ENCODE measurements at places on chromosomes 4 and X.

DNA sequence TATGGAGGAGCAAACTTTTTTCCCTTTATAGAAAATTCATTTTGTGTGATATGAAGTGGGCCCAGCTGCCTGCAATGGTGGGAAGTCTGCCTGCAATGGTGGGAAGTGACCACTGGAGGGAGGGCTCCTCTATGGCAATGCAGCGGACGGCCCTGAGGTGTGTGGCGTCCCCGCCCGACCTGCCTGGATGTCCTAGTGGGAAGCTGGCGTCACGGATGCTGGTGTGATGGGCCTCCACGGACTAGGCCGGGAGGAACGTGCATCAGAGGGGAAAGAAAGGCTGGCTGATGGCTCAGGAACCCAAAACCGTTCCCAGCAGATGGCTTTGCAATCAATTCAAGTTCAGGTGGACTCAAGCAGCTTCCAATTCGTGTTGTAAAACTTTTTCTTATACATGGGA, 177.9 kb downstream of the AFAP1 start:
- peak; percentile 37 for DNase-seq

GRCh38 chrX:46485897-46486296, 59.3 kb downstream of the ZNF674 start:
- no peak for DNase-seq

DNA sequence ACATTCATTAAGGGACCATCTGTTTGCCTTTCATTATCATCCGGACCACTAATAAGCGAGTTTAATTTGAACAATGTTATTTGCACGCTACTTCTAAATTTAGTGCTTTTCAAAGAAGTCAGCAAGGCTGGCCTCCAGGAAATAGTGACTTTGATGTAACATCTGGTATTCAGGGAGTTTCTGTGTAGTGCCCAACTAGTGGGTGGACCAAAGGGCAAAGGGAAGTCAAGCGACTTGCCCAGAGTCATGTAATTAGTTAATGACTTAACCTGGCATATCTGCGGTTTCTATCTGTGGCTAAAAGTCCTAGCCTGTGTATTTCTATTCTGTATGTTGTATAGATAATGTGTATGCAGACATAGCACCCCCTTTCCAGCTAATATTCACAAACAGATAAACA, 56.3 kb upstream of the LCORL start:
- DNase-seq, result no peak

DNA sequence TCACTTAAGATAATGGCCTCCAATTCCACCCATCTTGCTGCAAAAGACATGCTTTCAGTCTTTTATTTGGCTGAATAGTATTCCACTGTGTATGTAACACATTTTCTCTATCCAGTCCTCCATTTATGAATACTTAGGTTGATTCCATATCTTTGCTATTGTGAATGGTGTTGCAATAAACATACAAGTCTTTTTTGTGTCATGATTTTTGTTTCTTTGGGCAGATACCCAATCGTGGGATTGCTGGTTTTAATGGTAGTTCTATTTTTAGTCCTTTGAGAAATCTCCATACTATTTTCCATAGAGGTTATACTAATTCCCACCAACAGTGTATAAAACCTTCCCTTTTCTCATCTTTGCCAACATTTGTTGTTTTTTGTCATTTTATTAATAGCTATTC, 180.9 kb downstream of the SMIM20 start:
- DNase-seq, result no peak

- no peak for DNase-seq
These were observed 135.2 kb downstream of the PDE5A start for GRCh38 chr4:119493419-119493818.

DNA sequence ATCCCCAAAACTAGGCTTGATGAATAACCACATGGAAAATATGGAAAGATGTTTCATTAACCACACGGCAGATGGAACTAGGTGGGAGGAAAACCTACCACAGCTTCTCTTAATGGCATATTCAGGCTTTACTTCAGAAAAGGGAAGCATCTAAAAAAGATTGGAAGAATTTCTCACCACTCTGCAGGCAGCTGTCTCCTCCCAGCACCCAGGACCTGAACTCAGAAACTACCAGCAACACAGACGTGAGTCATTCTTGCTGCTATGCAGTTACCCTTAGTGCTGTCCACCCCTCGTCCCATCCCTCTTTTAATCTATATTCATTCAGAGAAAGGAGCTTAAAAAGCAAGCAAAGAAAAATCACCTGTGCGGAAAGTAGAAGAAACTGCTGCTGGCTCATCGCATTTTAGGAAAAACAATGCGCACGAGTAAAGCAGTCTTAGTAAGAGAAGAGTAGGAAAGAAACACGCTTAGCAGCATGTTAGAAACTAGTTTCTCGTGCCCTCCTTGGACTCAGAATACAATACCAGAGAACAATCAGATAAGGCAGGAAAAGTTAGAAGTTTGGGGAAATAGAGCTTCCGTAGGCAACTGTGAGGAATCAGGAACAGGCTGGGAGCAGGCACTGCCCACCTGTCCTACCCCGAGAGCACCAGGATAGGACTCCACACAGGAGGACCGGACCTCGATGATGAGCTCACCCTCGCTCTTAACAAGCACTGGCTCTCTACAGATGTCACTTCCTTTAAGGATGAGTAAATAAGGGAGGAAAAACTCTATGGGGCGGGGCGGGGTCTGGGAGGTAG, 48.1 kb upstream of the ENPP6 start:
- DNase-seq, result no peak

DNA sequence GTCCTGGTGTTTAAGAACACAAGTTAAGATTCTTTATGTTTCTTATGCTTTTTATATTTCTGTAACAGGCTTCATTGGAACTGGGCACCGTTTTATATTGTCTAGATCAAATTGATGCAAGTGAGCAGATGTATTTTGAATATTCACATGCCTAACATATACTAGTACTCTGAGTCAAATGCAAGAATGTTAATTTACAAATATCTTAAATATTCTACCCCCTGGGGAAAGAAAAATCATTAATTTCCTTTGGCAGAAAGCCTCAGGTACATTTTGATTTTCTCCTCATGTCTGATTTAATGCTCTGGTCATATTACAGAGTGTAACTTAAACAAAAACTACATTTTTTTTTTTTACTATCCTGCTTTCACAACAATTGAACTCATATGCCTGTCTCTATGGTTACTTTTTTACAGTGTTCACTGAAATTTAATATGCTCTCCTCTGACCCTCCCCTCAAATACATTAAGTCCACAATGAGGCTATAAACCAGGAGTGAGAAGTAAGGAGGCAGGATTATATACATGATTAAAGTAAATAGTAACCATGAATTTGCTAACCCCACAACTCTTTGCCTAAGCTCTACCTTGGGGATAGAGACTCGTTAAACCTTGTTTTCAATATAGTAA, 2.4 kb upstream of the NSUN7 start:
- no peak for DNase-seq

DNA sequence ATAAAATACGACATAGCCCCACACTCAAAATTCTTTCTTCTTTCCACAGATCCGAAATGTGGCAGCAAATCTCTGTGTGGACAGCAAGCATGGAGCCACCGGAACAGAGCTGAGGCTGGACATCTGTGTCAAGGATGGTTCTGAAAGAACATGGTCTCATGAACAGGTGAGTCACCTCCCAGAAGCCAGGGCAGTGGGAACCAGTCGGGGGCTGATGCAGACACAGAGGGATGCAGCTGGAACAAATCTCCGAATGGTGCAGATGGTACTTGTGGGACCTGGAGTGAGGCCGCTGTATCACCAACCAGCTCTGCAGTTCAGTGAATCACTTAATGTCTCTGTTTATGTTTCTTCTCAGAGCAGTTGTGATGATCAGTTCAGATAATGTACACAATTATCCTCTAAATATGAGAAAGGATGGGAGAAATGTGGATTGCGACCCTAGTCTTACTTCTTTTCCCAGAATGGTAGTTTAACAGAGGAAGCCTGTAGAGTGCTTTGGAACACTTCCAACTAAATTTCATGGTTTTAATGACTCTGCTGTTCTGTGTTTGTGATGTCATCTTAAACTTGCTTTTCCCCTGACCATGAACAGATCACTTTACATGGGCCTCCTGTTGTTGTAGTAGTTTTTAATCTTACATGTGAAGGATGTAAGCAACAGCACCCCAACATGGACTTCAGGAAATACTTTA, 159.3 kb upstream of the GALNT7 start:
- no peak for DNase-seq

DNA sequence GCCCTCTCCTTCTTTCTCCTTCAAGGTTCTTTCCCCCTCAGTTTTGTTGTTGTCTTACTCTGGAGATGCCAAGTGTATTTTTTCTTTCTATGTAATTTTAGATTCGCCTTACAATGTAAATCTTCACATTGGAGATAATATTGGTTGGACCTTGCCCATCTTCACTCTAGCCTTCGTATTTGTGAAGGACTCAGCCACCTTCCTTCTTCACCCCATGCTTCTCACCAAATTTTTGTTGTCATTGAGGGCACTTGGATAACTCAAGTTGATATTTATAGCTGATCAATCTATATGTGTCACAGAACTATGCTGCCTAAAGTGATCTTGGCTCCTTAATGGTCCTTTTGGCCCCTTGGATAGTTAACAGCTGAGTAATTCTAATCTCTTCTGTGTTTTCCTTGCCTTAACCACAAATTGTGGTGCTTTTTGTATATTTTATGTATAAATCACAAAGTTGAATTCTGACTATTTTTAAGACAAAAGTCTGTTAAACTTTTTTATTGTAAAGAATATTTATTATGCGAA, 6.5 kb downstream of the SPRY1 start:
- DNase-seq, result no peak

DNA sequence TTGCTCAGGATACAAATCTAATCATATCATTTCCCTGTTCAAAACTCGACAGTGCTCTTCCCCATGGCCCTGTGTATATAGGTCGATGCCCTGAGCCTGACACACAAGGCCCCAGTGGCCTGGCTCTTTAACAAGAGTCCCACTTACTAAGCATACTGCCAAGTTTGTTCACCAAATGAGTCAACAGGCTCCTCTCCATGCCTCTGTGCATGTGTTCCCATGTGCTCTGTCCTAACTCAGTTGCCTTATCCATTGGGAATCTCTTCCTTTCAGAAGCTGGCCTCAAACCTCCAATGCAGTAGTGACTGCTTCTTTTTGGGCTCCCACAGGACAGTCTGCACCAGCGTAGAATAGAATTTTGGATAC, 18.9 kb upstream of the CXCR3 start:
- no peak for DNase-seq

DNA sequence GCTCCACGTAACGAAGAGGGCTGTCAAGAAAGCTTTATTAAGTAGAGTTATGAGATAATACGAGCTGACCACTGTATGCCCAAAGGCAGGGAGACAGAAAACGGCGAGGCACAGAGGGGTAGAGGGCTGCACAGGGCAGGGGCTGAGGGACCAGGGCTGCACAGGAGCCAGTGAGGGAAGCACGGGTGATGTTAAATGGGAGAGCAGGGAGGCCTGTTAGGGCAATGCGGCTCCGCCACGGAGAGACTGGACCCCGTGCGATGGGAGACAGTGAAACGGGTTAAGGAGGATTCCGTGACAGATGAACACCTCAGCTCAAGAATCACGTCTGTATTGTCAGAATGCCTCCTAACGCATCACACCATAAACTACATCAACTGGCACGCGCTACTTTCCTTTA, 25.1 kb downstream of the FAT1 start:
- DNase-seq, result no peak

- peak; percentile 2 for DNase-seq
These were observed 286.6 kb downstream of the BMPR1B start for GRCh38 chr4:95044324-95044837.

- DNase-seq, result no peak
These were observed 903.0 kb upstream of the SLIT2 start for GRCh38 chr4:19348746-19349145.

DNA sequence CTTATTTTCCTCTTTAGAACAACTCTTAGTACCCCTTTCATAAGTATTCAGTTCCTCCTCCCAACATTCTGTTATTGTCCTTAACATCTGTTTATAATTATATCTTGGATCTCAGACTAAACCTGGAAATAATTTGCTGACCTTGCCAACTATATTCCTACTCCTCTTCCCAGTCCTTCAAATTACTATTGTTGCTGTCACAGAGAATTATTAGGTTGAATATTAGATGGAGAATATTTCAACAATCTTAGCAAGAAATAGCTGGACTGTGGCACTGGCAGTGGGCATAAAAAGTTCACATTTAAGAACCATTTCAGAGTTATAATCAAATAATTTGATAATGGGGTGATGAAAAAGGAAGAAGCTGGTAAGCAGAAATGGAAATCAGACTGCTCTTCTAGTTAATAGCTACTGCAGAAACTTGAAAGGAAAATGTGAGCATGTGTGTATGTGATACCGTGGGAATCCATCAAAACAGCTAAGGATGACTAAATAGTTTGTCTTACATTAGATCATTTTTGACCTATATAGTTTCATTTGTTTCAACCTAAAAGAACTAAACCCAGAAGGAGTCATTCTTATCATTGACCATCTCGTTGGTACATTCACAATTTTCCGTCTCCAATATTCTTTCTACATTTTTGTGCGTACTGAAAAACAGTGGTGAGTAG, 43.3 kb upstream of the PRDM8 start:
- DNase-seq, result no peak

GRCh38 chr4:151184523-151185458, 85.4 kb downstream of the RPS3A start:
- no peak for DNase-seq

DNA sequence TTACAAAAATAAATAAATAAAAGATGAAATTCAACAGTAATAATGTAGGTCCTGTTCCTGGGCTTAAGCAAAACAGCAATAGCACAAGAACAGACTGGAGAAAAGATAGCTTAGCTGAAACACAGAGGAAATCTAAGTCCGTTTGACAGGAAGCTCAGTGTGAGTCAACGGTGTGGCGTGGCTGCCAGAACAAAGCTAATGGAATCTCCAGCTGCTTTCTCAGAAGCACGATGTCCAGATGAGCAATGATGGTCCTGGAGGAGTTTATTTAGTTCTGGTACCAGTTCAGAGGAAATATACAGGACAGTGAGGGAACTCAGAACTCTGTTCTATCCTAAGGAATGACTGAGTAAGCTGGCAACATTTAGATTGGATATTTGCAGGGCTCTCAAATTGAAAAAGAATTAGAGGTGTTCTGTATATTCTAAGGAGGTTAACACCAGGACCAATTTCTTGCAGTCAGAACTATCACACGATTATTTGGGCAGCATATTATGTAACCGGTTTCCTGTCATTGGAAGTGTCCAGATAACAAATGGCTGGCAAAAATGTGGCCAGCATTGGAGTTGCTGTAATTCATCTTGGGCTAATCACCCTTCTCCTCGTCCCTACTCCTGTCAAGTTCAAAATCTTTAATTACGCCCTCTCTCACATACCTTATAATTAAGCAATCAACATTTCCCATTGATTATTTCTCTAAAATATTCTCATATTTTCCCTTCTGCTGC, 12.7 kb downstream of the GAB3 start:
- no peak for DNase-seq

GRCh38 chr4:8108261-8108660, 50.4 kb downstream of the ABLIM2 start:
- no peak for DNase-seq

GRCh38 chr4:77599378-77599777, 6.2 kb upstream of the CXCL13 start:
- no peak for DNase-seq

GRCh38 chrX:39903343-39903742, 194.4 kb downstream of the BCOR start:
- no peak for DNase-seq

DNA sequence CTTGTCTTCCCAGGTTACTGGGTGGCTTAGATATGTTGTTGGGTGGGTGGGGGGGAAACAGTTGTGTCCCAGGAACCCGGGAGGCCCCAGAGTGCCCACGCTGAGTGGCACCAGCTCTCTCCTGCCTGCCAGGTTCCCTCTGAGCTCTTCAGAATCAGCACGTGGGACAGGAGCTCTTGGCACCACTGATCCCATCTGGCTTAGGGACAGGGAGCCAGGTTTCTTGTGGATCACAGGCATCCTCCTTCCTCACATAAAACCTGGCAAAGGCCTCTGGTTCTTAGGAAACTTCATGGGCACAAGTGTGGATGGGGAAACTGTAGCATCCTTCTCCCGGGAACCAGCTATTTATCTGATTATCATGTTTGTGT, 3.4 kb downstream of the GPR78 start:
- no peak for DNase-seq

All from substantia nigra (tissue), 51 donors.